ENCODE measurements at places on chromosomes 6 and 20.

GRCh38 chr20:54555150-54555549, 79.8 kb downstream of the DOK5 start:
- no peak for DNase-seq

- no peak for DNase-seq
Measured at GRCh38 chr20:9454791-9455190, 59.6 kb upstream of the LAMP5 start.

GRCh38 chr6:144360401-144360800, 75.3 kb downstream of the UTRN start:
- DNase-seq: no peak

DNA sequence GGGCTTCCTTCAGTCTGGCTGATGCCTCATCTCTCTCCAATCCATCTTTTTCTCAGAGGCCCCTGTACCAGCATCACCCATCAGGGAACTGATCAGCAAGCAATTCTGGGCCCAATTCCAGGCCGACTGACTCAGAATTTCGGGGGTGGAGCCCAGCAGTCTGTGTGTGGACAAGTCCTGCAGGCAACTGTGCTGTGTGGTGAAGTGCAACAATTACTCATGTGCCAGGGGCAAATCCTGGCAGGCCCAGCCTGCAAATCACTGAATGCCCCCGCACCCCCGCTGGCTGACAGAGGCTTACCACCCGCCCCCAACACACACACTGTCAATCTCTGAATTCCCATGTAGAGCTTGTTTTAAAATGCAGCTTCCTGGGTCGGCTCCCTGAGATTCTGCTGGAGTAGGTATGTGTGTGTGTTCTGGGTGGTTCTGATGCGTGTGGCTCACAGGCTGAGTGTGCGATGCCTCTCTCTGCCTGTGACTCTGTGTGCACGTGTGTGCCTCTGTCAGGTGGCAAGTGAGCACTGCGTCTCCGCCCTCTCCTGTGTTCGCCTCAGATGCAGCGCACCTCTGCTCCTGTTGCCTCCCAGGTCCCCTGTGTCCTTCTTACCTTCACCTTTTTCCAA, 45.4 kb downstream of the SSR1 start:
- no peak for DNase-seq

DNA sequence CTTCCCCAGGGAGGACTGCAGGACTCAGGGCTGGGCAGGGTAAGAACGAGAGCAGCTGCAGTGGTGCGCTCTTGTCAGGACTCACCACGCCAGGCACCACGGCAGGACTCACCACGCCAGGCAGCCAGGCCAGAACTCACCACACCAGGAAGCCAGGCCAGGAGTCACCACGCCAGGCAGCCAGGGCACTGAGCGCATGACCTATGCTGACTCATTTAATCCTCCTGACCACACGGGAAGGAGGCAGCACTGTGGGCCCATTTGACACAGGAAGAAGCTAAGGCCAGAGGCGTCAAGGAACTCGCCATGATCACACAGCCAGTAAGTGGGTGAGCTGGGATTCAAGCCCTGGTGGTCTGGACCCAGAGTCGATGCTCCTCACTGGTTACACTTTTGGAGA, 189.3 kb downstream of the PREX1 start:
- DNase-seq: no peak

DNA sequence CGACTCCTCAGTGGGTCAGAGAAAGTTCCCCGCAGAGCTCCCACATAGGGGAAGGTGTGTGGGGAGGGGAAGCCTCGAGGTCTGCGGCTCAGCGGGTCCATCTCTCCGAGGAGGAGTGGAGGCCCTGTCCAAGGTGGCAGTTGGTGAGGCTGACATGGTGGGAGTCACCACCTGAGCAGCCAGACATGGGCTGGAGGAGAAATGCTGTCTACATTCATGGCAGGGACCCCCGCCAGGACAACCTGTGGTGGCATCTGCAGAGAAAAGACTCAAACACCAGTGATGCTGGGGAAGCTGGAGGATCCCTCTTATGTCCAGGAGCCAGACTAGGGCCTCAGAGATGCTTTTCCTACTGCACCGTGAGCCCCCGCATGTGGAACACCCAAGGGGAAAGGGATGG, 49.8 kb downstream of the BMP7 start:
- no peak for DNase-seq

DNA sequence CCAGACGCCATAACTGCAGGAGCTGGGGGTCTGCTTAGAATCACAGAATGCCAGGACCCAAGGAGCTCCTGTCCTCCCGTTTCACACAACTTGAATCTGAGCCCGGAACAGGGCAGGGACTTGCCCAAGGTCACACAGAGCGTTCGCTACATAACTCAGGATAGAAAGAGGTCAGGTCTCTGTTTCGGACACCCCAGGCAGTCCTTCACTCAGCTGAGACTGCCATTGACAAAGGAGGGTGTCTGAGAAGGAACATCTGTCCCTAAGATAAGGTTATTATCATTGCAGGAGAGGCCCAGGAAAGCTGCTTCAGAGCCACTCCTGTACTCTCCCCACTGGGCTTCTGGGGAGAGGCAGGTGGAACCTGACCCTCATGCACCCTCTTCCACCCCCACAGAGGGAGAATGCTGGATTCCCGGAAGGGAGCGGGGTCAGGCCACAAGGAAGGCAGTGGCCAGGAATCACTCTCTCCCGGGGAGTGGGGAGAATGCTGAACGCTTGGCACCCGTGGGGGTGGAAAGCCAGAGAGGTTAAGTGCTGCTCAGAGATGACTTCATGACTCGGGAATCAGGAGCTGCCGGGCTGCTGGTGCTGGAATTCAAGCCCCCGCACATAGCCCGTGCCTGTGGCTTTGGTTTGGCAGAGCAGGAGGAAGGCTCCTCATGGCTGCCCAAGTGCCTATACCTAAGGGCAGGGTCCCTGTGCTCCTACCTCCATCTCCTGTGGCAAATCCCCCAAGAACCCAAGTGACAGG, 10.7 kb downstream of the SDC4 start:
- DNase-seq: no peak

- no peak for DNase-seq
Measured at GRCh38 chr6:150662814-150663213, 63.1 kb downstream of the PLEKHG1 start.

GRCh38 chr6:36577301-36577700, 16.9 kb upstream of the SRSF3 start:
- DNase-seq: no peak

- DNase-seq: no peak
Measured at GRCh38 chr6:126063512-126064146, 77.3 kb downstream of the TRMT11 start.

GRCh38 chr6:114334237-114334636, 8.6 kb downstream of the HS3ST5 start:
- no peak for DNase-seq

- DNase-seq: no peak
Measured at GRCh38 chr6:168926306-168926705, 327.3 kb downstream of the THBS2 start.

DNA sequence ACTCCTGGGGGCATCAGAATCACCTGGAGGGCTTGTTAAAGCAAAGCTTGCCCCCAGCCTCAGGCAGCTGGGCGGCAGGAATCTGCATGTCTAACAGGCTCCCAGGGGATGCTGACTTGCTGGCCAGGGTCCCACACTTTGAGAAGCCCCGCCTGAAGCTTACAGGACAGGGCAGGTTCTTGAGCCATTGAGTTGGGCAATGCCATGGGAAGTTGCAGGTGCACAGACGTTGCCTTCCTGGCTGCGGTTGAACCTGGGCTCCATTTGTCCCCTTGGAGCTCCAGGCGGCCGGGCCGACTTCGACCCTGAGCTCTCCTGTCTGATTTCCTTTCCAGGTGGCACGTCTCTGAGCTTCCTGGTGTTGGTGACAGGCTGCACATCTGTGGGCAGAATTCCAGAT, 46.8 kb downstream of the SYNJ2 start:
- no peak for DNase-seq

DNA sequence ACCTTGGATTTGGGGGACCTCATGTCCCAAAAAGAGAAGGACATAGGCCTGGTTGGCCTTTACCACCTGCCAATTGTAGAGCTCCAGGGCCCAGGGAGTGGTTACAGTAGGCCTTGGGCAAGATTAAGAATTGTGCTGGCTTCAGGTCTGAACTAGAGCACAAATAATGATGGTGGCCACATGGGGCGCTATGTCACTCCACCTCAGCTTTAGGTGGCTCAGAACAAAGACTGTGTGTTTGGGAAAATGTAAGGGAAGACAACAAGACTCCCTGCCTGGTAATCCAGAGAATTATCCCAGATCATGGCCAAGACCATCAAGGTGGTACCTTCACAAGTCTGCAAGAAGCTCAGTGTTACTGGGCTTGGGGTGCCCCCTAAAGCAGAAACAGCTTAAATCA, 224.9 kb upstream of the OPRM1 start:
- DNase-seq: no peak

- DNase-seq: no peak
Measured at GRCh38 chr20:44702776-44703175, 12.4 kb upstream of the CCN5 start.

All from NCI-H1930 (cell line).